ENCODE measurements at places on chromosomes 16 and 17. TPM values are rescaled to one million over a fixed set of nuclear protein-coding genes. Genes with fewer than 3 reads are reported as not detected.
A peak's percentile ranks its signal among the peaks of the same experiment; 100 is the strongest.

- DNase-seq: no peak
These were observed 31.0 kb downstream of the PMM2 start for GRCh38 chr16:8828541-8829165.

DNA sequence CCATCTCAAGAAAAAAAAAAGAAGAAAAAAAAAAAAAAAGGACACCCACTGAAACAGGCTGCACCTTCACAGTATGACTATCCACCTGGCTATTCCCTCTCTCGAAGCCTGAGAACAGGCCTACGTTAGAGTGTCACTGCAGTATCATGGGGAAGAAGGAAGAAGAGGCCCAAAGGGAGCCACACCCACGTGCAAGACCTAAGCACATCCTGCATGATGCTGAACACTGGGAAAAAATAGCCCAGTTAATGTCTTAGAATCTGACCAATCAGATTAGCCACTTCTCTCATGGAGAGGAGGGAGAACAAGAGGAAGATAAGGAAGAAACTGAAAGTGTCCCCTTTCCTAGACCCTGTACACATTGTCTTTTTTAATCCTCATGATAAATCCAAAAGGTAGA, 19.5 kb upstream of the MED13 start:
- DNase-seq: no peak

GRCh38 chr16:74046524-74046923, 250.1 kb upstream of the PSMD7 start:
- no peak for DNase-seq

- no peak for DNase-seq
These were observed 56.0 kb downstream of the RAP1GAP2 start for GRCh38 chr17:2852221-2852620.

- no peak for DNase-seq
These were observed 43.9 kb downstream of the CCT6B start for GRCh38 chr17:34917381-34917780.

DNA sequence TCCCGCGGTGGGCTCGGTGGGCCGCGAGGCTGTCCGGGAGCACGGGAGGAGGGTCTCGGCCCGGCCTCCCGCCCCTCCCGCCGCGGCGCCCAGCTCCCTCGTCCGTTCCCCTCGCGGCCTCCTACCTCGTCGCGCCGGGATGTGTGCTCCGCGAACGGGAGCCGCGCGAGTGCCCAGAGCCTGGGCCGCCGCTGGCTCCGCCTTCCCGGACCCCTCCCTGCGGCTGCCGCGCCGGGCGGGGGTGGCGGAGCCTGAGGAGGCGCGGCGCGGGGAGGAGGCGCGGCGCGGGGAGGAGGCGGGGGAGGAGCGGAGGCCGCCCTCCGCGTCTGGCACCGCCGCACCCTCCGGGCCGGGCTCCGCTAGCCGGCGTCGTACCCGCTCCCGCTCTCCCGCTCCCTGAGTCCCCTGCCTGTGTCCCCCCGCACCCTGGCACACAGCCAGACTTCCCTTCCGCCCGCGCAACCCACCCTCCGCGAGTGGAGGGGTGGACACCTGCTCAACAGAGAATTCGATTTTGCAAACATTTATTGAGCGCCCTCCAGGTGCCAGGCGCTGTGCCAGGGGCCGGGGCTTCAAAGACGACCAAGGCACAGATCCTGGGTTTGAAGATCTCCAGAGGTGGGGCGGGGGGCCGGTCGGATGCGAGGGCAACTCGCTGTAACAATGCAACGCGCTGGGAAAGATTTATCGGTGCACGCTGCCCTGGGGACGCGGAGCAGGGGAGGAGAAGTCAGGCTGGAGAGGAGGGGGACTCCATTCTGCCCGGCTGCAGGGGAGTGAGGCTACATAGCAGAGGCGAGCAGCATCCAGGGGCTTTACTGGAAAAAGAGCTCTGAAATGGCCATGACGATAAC, at the start of gene MPP3:
Gene MPP3, minus strand, starts transcription at position 171 of the 854 bp plus-strand sequence. CDS start 1,240 bp downstream, outside the sequence.
- DNase-seq: no peak

GRCh38 chr17:49991409-49991808, 3.6 kb downstream of the DLX3 start:
- peak; percentile 66 for DNase-seq

DNA sequence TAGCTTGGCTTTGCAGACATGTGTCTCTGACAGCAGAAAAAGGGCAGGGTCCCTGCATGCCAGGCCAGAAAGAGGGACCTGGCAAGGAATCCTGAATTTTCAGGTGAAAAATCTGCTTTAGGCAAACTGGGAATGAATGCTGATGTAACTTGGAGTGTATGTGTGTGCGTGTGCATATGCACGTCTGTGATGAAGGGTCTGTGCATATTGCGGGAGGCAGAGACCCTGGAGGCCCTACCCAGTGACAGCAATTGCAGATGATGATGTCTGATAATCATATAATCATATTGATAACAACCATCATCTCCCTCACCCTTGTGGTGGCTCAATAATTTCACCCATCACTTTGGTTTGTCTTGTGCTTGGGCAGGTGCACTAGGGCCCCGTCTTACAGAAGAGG, 80.7 kb upstream of the SDK2 start:
- DNase-seq: no peak

DNA sequence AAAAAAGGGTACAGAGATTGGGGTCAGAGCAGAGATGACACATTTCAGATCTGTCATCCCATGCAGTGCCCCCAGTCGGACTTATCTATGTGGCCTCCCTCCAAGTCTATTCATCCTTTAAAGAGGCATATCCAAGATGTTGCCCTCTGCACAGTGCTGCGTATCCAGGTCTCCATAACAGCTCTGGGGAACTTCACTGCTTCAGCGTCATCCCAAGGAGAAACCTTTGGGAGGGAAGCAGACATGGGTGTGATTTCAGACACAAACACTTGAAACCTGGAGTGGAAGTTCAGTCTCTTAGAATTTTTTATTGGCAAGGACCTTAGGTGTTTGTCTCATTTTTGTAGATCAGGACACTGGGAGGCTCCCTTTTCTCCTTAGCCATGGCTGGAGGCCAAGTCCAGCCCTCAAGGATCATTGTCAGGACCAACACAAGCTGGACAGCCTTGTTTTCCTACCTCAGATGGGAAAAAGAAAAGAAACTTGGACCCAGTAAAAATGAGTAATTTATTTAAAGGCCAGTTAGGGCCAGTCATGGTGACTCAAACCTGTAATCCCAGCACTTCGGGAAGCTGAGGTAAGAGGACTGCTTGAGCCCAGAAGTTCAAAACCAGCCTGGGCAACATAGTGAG, 23.9 kb upstream of the NLK start:
- DNase-seq: no peak

DNA sequence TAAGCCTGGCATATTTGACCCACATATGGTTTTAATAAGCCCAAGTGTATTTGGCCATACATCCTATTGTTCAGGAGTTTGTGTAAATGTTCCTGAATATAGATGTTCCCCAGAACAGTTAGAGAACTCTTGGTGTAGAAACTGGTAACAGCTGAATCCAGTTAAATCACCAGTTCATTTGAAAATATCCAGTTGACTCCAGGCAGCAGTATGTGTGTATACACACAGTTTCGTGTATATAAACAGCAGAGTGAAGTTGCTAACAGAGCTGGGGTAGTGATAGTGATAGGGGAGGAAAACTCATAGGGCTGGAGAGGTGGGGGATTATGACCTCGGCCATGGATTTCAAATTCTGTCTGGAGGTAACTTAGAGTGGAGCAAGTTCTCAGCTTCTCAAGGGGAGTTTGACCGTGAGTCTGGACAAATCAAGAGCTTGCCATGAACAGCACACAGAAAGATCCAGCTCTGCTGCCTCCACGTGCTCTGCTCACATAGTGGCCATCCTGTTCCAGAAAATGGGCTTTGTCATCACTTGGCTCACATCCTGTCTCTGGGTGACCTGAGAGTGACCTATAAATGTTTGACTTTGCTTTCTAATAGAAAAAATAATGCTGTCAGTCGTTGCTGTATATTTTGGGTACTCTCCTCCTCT, 30.6 kb upstream of the MMD start:
- no peak for DNase-seq

Gene CES5A
- total RNA-seq: not detected

Gene DRC7
- not detected for total RNA-seq

Gene FLII
- 294 TPM for total RNA-seq

Gene UTS2R
- total RNA-seq: 0.51 TPM

Measured in cardiac septum (tissue), 1 donor.